ENCODE measurements at places on chromosomes 6 and 20.

DNA sequence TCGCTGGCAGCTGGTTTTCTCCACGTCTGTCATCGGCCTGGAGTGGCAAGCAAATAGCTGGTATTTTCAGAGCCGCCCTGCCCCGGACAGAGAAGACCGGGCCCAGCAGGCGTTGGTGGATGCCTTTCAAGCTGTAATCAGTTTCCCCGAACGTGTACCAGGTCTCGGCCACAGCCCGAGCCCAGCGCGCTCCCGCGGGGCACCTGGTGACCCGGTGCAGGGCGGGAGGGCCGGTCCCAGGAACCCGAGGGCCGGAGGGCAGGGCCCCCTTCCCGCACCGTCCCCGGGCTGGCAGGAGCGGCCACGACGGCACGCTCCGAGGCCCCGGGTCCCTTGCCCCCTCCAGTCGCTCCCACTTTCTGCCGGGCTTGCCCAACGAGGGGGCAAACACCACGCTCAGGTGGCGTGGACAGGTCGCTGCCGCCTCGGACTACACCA, 348 bp upstream of the PYGB start:
- DNase-seq: no peak

DNA sequence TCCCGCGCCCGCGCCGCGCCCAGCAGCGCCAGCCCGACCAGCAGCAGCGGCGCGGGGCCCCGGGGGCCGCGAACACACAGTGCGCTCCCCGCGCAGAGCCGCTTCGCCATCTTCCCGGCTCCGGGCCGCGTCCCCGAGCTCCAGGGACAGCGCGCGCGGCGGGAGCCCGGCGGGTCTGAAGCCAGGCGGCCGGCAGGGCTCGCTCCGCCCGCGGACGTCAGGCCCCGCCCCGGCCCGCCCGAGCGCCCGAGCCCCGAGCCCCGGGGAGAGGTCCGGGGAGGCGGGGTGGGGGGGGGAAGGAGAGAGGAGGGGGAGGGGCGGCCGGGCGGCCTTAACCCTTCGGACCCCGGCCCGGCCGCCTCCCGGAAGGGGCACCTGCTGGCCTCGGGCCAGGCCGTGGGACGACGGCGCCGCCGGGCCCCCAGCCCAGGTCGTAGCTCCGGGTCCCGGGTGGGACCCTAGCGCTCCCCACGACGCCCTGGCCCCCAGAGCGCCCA, at the start of gene LAMA5:
Gene LAMA5 (minus strand): TSS at position 177 of the 497 bp plus-strand sequence. CDS start 67 bp downstream, at position 110.
- DNase-seq: peak; percentile 80

DNA sequence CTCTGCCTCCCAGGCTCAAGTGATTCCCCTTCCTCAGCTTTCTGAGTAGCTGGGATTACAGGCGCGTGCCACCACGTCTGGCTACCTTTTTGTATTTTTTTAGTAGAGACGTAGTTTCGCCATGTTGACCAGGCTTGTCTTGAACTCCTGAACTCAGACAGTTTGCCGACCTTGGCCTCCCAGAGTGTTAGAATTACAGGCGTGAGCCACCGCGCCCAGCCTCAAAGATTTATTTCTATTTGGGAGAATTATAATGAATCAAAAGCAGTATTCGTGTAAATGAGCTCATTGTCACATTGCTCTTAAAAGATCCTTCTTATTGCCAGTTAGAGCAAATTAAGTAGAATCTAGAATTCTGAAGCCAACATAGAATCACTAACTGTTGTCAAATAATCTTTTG, 9.4 kb upstream of the ZNF343 start:
- no peak for DNase-seq

- no peak for DNase-seq
These were observed 135.4 kb downstream of the ZMYND8 start for GRCh38 chr20:47221036-47221625.

GRCh38 chr20:50338479-50339391, 148.1 kb downstream of the CEBPB start:
- DNase-seq: no peak

GRCh38 chr6:148677594-148678476, 69.0 kb upstream of the UST start:
- peak; percentile 36 for DNase-seq

DNA sequence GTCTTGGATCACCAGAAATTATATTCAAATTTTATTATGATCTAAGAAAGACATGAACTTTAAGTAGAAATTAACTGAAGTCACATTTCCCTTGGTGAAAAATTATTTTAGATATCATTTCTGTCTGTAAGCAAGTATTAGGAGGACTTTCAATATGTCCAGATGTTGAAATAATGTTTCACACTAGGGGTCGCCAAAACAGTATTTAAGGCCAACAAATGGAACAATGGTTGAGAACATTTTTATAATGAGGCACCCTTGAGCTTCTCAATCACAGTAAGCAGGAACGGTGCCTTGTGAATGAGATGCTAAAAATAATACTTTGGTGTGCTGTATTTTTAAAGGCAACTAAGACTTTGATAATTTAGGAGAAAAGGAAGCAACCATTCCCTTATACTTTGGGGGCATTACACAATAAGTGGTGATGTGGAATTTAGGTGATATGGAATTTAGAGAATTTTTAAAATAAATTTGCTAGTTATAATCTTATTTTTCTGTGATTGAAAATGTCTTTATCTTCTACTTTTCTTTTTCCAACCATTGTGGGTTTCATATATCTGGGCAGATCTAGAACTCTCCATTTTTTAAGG, 9.6 kb upstream of the SF3B5 start:
- peak; percentile 92 for DNase-seq

DNA sequence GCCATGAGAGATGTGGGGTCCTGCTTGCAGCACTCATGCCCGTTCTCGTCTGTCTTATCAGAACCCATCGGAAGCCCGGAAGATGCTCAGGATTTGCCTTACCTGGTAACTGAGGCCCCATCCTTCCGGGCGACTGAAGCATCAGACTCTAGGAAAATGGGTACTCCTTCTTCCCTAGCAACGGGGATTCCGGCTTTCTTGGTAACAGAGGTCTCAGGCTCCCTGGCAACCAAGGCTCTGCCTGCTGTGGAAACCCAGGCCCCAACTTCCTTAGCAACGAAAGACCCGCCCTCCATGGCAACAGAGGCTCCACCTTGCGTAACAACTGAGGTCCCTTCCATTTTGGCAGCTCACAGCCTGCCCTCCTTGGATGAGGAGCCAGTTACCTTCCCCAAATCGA, 8.3 kb downstream of the PI16 start:
- DNase-seq: peak; percentile 95

DNA sequence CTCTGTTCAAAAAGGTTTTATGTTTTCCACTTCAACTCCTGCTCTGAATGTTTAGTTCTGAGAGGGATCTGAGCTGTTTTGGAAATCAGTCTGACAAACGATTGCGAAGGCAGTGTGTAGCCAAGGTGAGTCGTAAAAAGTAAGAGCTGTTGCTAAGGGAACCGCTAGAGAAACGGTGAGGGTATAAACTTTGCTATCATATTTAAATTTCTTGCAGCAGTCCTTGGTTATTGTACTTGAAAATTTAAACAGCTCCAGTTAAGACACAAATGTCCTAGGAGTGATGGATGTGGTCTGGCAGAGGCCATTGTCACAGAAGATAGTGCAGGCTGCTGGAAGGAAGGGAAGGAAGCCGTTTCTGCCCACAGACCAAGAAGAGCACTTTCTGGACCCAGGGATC, 64.9 kb upstream of the CITED2 start:
- DNase-seq: no peak

GRCh38 chr20:34220561-34220960, 20.7 kb upstream of the ASIP start:
- DNase-seq: peak; percentile 74

GRCh38 chr20:49323622-49324238, 45.9 kb upstream of the ZNFX1 start:
- peak; percentile 75 for DNase-seq

- no peak for DNase-seq
These were observed 5.7 kb downstream of the SASH1 start for GRCh38 chr6:148348335-148348734.

GRCh38 chr6:41970436-41970846, 28.8 kb upstream of the CCND3 start:
- DNase-seq: peak; percentile 90

DNA sequence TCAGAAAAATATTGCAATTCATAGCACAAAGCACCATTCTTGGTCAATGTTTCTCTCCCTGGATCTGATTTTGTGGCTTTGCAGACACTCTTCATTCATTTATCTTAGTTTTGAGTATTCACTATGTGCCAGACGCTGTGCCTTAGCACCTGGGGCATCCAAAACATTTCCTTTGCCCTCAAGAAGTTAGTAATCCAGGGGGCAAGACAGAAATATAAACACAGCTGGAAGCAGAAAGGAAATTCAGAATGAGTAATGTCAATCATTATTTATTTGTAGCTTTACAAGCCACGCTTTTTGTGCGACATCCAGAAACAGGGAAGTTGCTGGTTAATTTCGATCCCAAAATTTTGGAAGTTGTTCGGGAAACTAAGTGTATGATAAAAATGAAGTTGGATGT, 71.4 kb downstream of the DNAH8 start:
- no peak for DNase-seq

- DNase-seq: no peak
These were observed 6.2 kb downstream of the BEND6 start for GRCh38 chr6:56961151-56961550.

DNA sequence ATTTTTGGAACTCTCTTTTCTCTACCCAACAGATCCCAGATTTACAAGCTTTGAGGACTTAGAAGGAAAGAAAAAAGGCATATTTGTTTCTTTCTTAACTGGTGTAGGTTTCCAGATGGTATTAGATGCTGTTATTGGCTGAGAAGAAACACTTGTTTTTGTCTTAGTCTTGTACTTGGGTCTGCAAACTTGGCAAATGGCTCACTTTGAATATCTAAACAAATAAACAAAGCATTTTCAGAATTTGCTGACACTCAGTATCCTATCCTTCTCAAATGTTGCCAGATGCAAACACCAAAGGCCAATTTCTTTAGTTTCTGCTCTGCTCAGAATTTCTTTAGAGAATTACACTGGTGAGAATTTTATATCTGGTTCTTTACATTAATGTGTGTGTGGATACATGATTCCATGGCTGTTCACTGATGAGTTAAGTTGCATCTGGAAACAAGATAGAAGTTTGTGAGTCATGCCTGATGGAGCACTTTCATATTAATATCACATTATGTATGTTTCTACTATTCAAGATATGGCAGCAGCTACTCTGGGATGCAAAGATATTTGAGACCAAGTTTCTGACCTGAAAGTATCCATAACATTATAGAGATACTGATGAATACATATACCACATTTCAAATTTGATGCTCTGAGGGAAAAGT, 43.7 kb upstream of the CEP162 start:
- DNase-seq: no peak
